ENCODE measurements at places on chromosomes 7 and 10.

DNA sequence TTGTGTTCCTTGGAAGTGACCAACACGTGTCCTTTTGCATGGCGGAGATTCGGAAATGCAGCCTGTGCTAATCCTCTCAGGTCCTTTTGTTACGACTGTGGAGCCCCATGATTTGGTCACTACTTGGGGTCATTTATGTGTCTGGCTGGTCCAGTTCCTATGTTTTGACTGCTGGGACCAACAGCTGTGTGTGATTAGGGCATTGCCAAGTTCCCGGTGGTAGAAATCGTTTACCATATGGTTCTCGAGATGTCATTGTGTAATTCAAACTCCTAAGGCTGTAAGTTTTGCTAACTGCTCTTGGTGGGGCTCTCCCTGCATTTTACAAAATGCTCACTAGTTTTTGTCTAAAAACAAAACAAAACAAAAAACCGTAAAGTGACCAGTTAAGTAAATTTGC, 62.0 kb downstream of the CCNY start:
- DNase-seq = no peak

GRCh38 chr10:1096287-1096889, 40.2 kb downstream of the WDR37 start:
- DNase-seq = no peak

DNA sequence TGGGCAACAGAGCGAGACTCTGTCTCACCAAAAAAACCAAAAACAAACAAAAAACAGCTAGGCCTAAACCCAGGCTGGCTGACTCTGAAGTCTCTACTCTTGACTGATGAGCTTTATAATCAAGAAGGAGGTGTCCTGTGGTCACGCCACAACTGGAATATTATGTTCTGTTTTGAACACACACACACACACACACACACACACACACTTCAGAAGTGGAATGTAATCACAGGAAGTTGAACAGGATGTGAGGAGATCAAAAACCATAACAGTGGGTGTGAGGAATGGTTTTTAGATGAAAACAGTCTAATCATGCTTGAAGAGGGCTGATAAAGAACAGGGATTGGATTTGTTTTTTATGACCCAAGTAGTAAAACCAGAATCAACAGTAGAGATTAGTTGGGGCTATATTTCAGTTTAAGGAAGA, 51.1 kb upstream of the IL6 start:
- no peak for DNase-seq

- no peak for DNase-seq
Observed at GRCh38 chr10:126508535-126509040, 120.3 kb upstream of the ADAM12 start.

DNA sequence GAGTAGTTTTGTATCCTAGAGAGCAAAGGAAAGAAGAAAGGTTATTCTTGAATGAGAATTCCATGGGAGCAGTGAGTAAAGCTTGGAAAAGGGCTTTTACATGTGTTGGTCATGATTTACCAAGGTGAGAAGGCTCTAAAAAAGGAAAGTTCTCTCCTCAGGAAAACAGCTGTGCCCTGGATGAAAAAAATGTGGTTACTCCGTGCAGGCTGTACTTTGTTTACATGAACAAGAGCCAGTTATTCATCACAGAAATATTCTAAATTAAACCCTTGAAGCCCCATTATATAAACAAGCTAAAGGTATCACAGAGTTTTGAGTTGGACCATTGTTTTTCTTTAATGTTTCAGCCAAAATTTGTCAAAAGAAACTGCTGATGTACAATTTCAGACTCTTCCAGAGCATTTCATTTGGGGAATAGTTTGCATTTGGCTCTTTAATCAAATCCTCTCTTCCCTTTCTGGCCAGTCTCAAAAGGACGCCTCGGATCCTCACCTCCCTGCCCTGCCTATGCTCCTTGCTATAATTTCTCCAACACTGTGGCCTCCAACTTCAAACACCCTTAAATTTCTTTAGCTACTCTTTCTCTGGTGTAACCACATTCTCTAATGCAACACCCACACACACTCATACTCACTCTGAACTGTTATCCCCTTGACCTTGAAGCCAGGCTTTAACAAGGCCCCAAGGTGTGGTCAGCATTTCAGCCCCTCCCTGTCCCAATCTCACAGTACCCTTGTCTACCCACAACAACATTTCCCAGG, 47.4 kb downstream of the AFAP1L2 start:
- DNase-seq = no peak

DNA sequence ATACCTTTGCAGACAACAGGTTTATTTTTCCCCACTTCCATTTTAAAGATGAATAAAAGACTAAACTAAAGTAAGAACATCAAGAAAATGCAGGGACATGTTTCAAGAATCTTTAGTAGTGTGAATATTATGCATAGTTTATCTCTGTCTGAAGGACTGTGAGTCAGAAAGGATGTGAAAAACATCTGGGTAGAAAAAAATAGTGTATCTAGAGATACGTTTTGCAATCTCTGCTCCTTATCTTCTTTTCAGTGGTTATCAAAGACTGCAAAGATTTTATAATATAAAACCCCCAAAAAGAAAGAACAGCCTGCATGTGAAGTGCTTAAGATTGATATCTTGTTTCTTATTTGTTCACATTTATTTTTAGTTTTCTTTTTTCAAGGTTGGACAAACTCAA, 101.9 kb upstream of the ARHGAP21 start:
- no peak for DNase-seq

- DNase-seq = no peak
Observed at GRCh38 chr7:108345710-108346336, 110.4 kb downstream of the NRCAM start.

DNA sequence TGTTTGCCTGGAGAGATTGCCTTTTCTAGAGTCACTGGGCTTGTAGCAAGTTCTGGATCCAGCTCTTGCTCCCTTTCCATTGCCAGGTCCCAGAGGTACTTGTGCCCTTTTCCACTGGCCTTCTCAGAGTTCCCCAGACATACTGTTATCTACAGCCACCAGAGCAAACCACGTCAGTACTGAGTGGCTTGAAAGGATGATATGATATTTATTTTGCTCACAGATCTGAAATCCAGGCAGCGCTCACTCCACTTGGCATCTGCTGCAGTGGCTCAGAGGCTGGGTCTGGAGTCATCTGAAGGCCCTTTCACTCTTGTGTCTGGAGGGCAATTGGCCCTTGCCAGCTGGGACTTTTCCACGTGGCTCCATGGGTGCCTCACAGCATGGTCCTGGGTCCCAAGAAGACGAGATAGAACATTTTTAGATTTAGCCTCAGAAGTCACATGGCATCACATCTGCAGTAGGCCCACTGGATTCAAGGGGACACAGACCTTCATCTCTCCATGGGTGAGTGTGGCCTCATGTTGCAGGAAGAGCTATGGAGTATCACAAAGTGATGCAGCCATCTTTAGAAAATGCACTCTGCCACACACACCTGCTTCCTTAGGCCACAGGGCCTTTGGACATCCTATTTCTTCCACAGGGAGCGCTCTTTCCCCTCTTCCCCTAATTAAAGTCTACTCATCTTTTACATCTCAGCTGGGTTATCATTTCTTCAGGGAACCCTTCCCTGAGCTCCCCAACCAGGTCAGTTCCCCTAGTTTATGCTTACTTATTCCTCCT, 22.9 kb upstream of the TCF7L2 start:
- DNase-seq = no peak

DNA sequence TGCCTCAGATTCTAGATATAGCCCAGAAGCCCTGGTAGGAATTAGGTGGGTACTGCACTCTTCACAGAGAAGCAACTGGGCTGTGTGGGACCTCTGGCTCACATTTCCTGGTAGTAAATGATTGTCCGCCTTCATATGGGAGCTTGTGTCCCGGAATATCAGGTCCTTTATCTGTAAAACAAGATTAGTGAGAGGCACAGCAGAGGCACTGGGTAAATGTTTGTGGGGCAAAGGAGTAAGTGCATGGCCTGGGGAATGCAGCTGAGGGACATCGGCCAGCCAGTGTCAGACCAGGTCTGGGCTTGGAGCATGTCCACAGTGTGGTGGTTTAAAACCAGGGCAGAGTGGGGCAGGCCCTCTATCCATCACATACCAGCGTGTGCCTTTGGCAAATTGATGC, 323.3 kb upstream of the ZMIZ1 start:
- DNase-seq = no peak

DNA sequence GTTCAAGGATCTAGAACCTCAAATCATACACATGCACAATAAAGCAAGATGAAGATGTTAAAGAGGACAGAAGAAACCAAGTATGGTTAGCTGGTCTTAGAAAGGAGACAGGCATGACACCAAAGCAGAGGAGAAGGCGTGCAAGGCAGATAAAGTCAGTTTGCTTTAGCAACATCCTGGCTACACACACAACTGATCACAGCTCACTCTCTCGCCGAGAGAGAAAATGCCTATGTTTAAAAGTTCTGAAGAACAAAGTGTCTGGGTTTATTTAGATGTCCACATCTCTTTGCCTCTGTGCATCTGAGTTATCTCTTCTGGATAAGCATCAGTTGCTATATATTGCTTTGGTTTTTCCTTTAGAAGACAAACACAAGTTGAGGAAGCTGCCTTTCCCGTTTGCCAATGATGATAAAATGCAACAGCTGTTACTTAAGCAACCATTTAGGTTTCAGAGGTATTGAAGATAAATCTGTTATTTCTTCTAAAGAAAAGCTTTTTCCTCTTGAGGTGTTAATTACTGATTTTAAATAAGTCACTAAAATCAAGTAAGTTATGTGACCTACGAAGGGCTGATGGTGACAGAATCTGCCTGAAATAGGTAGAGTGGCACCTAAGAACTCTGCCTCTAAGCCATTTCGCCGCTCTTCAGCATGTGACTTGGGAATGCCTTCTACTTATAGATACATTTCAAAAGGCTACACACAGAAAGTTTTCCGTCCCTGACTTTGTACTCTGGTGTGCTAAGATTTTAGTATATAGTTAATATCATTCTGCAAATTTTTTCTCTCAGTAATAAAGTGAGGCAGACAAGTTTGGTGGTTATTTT, 146.2 kb upstream of the ASAH2 start:
- DNase-seq = no peak

DNA sequence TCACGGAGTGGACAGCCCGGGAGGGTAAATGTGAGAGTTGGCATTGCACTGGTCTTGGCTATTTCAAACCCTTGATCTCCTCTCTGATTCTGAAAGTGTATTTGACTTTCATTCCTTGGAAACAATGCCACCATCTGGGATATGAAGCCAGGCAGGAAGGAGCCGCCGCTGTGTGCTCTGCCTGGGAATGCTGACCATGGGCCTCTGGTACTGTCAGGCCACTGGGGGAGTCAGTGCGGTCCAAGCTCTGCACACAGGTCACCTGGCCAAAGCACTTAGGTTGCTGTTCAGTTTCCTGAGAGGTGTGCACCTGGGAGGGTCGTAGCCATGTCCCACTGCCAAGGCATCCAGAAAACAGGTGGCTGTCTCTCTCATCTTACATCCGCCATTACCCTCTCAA, 68.5 kb upstream of the SHH start:
- no peak for DNase-seq

GRCh38 chr7:41656366-41656765, 46.5 kb downstream of the INHBA start:
- no peak for DNase-seq

DNA sequence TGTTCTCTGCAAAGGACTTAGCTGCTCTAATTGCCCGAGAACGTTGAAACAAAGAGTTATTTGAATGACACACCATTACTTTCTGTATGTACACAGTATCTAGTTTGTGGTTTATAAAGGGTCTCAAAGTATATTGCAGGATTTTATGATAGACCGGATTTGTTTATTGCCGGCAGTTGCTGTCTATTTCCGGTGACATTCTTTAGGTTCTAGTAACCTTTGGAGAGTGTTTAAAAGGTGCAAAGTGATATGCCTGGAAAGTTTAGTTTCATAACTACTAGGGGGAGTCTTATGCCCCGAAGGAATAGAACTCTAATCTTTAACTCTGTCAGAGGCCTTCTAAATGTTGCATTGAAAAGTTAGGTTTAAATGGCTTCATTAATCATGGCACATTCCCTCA, 63.8 kb downstream of the PAPSS2 start:
- no peak for DNase-seq

DNA sequence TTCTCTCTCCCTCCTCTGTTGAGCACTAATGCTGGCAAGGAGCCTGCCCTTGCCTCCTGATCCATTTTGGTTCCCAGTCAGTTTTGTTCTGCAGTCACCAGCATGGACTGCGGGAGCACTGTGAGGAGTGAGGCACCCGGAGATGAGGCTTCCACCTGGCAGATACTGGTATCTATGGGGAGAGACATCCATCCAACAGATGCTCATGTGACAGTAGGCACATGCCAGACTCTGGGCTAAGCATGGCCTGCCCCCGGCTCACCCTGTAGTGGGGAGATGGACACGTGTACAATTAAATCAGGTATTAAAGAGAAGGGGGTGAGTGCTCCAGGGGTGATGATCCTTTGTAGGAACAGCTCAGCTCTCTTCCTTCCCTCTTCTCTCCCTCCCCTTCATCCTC, 74.0 kb upstream of the PODXL start:
- DNase-seq = no peak

- DNase-seq = no peak
Observed at GRCh38 chr7:28865601-28866144, 92.5 kb downstream of the TRIL start.

GRCh38 chr7:136874393-136875032, 6.1 kb downstream of the CHRM2 start:
- no peak for DNase-seq

DNA sequence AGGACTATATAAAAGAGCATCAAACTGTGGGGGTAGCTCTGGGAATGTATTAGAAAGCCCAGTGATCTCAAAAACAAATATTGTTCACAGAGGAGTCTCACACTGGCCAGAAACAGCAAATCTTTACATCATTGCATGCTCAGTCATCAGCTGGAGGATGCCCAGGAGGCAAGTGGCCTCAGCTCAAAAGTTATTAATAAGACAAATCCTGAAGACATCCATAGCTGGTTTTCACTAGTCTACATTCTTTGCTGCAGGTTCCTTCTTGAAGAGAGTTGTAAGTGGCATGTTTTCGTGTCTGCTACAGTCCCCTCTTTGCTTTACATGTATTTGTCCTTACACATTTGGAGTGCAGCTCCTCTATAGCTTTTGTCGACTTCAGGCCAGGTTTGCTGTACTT, 8.6 kb upstream of the CCDC7 start:
- DNase-seq = no peak

DNA sequence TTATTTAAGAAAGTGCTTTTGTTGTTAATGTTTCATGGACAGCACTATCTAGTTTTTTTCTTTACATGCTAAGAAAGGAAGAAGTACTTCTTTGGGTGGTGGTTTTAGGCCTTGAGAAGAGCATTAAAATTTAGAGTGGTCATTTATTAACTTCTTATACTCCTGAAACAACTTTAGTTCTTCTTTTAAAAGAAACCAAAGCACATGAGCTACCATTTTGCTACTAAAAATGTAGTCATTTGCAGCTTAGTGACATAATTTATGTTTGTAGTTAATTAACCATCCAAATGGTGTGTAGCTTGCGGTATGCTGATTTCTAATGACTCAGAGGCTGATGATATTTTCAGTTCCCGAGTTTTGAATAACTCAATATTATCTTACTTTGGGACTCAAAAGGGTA, 207.5 kb downstream of the BBS9 start:
- no peak for DNase-seq

Measured in activated CD4-positive, alpha-beta T cell treated with anti-CD3 and anti-CD28 coated beads for 24 hours (primary cell).